Left kidney (tissue), 8 donors: ENCODE measurements at places on chromosomes 13 and 19.

- DNase-seq = no peak
These were observed 628.8 kb downstream of the SLITRK6 start for GRCh38 chr13:85170372-85170771.

DNA sequence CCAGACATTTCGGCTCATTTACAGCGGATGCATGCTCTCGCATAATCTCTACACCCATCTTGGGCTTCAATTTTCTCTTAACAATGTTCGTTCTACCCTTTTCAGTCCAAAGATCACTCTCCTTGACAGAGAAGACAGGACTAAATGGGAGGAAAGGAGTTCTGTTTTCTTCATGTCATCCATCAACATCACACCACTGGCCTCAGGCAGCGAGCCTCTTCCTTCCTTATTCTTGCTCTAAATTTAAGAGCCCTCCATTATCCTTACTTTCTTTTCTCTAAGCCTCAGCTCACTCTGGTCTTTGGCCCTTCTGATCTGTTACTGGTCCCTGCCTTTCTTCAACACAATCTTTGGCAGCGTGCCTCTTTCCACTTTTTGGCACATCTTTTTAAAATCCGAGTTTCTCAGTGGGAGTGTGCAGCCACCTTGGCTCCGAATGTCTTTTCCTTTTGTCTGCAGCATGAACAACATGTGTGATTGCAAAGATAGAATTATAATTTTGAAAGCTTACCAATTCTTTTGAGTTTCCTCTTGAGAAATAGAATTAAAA is 98.7 kb downstream of the FAM216B start:
- no peak for DNase-seq

- no peak for DNase-seq
These were observed 1124.8 kb upstream of the PRR20A start for GRCh38 chr13:56015919-56016318.

DNA sequence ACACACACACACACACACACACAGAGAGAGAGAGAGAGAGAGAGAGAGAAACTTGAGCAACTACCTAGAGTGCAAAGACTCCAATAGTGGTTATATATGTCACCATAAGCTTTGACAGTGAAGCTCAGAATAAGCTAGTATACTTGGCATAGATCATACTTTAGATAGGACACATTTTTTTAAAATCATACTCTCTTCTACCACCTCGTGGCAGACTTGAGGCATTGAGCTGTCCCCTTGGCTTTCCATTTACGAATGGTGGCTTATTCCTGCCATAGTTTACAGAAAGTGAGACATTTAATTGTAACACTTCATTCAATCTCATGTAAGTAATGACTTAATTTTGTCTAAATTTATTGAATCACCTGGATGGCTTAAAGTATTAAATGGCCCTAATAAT is 108.2 kb downstream of the EDNRB start:
- DNase-seq = no peak

GRCh38 chr19:5472286-5472685 is 17.1 kb downstream of the ZNRF4 start:
- no peak for DNase-seq

- no peak for DNase-seq
These were observed 3.0 kb downstream of the TOMM40 start for GRCh38 chr19:44894052-44894400.

DNA sequence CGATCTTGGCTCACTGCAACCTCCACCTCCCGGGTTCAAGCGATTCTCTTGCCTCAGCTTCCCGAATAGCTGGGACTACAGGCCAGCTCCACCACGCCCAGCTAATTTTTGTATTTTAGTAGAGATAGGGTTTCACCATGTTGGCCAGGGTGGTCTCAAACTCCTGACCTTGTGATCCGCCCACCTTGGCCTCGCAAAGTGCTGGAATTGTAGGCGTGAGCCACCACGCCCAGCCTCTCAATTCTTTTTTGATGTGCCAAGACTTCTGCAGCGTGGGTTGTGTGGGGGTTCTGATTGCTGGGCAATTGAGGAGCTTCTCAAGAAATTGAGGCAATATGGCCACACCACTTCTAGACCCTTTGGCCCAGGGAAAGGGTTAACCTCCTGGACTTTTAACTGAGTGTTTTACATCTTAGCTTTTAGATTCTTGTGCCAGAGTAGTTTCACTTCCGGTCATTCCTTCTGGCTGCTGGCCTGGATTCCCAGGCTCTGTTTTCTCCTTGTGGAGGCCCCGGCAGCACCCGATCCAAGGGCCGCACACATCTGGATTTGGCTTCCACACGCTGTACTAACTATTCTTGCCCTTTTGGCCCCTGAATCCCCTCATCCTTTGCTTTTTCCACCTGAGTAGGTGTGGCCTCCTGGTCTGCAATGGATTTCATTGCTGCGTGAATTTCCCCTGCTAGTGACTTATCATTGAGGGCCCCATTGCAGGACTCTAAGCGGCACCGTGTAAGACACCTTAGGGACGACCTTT is 14.7 kb downstream of the SMARCA4 start:
- DNase-seq = peak; percentile 54

DNA sequence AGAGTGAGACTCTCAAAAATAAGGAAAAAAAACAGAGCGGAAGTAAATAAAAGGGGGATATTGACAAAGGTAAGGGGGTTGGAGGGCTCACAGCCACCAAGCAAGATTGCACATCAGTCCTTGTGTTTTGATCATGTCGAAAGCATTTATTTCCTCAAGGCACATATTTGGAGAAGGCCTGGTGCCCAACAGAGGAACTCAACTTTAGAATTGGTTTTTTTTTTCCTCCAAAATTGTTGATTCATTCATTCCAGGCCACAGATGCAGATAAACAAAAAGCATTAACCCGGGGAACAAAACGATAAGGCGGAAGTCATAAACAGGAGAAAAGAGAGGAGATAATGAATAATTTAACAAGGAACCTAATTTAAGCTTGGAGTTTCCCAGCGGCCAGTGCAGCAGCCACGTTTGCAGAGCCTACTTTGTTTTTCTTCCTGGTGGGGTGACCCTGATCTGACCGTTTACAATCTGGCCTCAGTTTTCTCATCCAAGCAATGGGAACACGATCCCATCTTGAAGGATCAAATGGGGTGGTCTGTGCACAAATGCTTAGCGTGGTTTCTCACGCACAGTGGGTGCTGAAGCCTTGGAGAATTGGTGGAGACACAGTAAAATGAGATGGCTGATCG is 2.1 kb upstream of the PTPRS start:
- no peak for DNase-seq

GRCh38 chr19:3586127-3586626 is 899 bp downstream of the GIPC3 start:
- DNase-seq = no peak

DNA sequence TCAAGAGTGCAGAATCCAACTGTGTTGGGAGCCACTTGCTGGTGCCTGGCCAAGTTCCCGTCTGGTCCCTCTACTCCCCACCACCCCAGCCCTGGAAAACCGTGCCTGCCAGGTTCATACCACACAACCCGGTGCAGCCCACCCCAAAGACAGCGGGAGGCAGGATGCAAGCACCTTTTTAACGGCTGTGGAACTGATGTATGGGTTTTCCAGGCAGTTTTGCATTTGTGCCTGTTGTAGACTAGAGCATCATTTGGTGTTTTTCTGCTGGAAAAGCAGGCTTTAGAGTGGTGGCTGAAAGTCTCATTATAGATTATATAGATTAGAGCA is 13.5 kb downstream of the TFDP1 start:
- no peak for DNase-seq

DNA sequence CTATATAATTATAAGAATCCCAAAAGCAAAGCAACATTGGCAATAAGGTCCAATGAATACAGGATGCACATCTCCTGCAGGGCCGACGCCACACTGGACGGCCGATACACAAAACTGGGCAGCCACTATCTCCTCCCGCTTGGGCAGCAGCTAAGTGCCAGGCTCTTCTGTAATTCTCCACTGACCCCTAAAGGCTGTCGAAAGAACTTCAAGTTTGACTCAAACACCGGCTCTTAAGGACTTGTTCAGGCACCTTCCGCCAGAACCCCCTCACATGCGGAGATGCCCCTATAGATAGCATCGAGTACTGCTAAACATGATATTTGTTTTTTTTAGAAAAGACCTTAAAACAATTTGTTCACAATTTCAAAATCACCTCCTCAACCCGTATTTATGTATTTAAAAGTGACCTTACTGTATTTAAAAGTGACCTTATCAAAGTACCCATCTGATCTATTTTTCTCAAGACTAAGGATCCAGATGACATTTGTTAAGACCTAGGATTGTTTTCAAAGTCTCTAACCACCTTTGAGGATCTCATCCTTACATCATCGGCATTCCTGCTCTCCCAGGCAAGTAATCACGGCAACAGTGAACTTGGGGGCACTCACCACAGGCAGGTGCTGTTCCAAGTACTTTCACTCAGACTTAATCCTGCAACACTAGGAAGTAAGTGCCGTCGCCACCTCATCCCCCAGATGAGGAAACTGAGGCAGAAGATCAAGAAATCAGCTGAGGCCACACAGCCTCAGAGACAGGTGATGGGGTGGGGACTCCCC is 77.8 kb downstream of the TUBGCP3 start:
- peak; percentile 63 for DNase-seq

DNA sequence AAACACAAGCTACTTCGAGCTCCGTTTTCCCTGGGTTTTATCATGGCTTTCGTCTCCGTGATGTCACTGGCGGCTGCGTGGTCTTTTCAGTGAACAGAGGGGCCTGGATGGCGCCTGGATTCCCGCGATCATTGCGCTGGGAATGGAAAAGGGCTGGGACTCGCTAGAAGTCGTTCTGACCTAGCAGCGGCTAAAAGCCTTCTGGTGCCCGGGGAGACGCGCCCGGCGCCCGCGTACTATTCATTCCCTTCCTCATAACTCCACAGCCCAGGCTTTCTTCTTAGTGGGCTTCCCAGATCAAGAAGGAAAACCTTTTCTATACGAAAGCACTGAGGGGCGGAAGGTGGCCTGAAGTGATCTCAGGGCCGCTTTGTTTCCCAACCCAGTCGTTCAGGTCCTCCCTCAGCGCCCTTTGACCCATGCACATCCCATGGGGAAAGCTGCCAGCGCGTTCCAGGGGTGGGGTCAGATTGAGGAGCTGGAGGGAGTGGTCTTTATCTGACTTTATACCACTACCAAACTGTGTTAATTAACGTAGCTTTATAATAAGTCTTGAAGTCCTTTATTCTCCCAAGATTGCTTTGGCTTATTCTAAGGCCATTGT is 96.6 kb downstream of the ELF1 start:
- DNase-seq = no peak

- DNase-seq = no peak
These were observed 1.3 kb downstream of the CARM1 start for GRCh38 chr19:10872546-10873107.

DNA sequence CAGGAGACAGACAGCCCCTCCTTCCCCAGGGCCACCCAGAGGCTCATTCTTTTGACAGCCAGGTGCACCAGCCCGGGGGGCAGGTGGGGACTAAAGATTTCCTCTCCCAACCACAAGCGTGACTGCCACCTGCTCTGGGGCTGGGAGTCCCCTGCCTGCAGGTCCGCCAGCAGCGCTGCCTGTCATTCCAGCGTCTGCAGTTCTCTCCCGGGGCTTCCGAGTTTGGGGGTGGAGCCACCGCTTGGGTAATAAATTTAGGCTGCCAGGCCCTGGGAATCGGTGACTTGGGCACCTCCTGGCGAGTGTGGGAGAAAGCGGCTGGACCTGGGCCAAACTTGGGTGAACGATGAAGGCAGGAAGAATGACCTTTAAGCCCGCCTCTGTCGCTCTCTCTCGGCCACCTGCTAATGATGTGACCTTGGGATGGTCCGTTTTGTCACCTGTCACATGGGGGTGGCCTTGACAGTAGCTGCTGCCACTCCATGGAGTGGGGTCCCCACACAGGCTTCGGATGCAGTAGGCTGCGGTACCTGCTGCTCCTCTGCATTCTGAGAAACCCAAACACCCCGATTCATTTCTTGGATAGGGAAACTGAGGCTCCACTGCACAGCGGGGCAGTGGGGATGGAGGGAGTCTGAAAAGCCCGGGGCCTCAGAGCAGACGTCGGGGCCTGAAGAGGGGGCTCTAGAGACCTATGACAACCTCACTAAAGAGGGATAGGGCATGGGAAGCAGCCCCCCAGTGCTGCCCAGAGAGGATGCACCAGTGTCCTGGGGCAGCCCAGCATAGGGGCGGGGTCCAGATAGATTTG is 12.8 kb downstream of the FUT6 start:
- peak; percentile 82 for DNase-seq

DNA sequence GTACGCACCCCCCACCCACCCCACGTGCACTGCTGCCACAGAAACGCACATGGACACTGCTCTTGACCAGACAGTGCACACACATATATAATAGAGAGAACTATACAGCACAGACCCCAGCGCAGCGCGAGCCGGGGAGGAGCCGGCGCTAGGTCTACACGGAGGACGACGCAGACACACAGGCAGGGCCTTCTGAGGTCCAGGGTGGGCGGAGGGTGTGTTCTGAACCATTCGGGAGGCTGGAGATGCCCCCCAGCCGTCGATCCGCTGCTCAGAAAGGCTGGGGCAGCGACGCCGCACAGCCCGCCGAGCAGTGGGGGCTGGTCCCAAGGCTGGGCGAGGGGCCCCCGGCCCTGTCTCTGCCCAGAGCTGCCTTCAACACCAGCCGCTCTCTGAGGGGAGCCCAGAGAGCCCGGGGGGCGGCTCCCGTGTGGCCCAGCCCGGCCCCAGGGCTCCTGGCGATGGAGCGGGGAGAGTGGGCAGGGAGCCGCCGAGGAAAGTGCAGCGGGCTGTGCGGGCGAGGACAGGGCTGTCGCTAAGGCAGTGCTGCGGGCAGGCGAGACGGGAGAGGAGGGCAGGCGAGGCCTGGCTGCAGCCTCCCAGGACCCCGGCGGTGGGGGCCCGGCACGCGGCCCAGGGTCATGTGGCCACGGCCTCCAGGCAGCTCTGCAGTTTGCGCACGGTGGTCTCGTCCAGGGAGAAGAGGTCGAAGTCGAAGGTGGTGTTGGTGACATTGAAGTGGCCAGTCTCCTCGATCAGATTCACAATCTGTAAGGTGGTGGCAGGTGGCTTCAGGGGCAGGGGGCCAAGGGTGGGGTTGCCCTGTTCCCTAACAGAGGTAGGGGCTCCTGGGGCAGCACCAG is 67.1 kb downstream of the MLLT1 start:
- DNase-seq = no peak

DNA sequence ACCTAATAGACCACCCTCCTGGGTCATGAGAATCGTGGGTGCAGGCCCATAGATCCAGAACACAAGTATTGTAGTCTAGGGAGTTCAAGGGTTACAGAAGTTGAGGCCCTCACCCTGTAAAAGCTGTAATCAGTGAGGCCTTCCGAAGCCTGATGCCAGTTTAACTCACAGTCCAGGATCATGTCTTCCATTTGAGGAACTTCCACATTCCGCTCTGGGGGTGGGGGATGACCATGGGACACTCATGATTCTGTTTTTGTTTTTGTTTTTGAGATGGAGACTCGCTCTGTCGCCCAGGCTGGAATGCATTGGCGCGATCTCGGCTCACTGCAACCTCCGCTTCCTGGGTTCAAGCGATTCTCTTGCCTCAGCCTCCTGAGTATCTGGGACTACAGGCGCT is 1.7 kb upstream of the RASIP1 start:
- DNase-seq = no peak

DNA sequence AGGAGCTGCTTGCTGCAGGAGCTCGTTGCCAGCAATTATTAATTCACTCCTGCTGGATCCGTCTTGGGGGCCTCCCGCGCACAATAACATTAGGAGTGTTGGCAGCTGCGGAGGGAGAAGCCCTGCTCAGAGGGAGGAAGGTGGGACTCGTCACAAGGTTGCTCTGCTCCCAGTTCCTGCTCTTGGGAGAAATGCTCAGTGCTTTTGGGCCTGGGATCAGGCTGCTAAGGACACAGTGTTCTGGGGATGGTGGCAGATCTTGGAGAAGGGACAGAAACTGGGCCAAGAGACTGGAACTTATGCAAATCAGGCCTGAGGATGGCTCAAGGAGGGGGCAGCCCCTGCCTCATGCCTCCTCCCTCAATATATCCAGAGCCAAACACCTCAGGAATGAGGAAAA is 78.9 kb upstream of the OLFM4 start:
- no peak for DNase-seq

GRCh38 chr13:104011505-104012241 is 945.5 kb upstream of the SLC10A2 start:
- peak; percentile 58 for DNase-seq
